Left hindlimb (tissue), 1 donor: ENCODE measurements at places on chromosomes 1 and 21.

DNA sequence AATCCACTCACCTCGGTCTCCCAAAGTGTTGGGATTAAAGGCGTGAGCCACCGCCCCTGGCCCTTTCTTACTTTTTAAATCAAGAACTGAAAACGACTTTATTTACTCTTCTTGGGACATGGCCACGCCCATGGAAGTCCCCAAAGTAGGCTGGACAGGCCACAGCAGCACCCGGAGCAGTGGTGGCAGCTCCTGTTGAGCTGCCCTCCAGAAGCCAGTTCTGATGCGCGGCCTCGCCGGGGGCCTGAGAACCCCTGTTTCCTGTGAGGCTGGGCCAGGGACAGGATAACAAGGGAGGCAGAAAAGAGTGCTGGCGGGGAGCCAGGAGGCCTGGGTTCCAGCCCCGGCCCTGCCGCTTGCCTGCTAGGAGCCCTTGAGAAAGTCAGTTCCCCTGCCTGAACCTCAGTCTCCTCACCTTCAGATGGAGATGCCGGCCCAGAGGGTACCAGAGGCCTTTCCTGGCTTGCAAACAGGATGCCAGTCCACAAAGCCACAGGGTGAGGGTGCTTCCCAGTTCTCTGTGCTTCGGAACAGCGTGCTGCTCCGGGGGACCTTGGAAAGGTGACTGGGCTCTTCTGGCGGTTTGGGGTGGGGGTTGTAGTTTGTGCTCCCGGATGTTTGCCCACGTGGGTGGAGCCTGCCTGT, 59.4 kb downstream of the RUNX3 start:
- DNase-seq = no peak

DNA sequence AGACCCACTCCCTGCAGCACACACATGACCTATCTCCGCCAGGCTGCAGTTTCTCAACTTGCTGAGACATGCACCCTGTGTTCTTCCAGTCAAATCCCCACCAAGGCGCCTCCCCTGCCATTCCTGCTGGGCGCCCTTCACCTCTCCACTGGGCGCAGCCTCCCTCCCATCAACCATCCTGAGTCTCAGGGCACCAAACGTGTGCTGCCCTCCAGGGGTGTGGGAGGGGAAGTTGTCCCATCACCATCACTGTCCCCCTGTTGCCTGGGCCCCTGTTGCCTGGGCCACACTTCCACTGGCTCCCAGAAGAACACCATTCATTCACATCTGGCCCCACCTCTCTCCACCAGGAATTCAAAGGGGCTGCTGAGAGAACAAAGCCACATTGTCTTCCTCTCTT, 44.9 kb upstream of the EFHD2 start:
- DNase-seq = no peak

- no peak for DNase-seq
These were observed 121.4 kb downstream of the PLXNA2 start for GRCh38 chr1:208122612-208123358.

- no peak for DNase-seq
These were observed 48.4 kb upstream of the ZBTB18 start for GRCh38 chr1:244002721-244003120.

DNA sequence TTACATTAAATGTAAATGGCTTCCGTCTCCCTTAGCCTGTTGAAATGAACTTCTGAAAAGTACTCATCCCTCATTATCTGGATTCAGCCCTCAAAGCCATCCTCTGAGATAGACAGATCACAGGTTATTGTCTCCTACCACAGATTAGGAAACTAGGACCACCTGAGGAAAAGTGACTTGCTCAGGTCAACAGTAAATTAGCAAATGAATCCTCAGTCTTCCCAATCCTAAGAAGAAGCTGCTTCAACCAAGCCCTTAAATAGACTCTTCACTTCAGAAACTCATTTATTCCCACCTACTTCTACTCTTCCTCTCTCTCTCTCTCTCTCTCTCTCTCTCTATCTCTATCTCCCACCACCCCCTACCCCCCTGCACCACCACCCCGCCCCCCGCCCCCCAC, 152.3 kb downstream of the DMRTA2 start:
- DNase-seq = no peak

DNA sequence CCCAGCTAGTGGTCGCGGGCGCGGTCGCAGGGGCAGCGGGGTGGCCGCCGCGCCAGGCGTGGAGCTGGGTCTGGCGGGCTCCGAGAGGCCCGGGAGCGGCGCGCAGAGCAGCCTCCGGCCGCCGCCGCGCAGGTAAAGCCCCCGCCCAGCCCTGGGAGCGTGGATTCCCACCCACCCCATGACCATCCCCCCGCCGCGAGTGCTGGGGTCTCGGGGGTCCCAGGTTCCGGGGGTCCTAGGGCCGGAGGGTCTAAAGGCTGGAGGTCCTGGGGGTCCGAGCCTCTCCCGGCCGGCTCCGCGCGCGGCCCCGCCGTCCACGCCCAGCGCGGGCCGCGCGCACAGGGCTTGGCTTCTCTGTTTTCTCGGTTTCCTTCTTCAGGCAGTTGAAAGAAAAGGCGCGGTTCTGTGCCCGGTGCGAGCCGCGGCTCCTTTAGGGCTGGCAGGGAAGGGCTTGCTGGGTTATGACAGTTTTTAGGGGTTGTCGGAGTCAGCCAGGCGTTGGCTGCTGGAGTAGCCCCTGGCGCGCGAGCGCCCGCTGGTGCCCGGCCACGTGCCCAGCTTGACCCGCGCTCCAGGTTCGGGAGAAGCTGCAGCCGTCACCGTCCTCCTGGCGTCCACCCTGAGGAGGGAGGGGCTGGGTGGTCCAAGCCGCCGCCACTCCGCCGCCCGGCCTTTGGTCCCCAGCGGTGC, 359 bp downstream of the LRRC3 start:
- no peak for DNase-seq

GRCh38 chr1:245978915-245979314, 528.2 kb downstream of the SMYD3 start:
- no peak for DNase-seq

DNA sequence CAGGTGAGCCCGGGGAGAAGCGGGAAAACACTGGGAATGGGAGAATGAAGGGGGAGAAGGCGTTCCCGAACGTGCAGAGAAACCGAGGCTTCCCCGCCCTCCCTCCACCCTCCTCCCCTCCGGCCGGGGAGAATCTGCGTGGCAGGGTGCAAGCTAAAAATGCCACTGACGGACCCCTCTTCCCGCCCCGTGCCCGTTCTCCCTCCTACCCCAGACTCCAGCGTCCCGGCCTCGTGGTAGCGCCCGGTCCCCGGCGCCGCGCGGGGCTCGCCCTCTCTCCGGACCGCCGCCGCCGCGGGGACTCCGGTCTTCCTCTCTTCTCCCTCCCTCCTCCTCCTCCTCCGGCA, 81.6 kb upstream of the AK4 start:
- DNase-seq = no peak
